ENCODE measurements at places on chromosomes 5 and 9.

DNA sequence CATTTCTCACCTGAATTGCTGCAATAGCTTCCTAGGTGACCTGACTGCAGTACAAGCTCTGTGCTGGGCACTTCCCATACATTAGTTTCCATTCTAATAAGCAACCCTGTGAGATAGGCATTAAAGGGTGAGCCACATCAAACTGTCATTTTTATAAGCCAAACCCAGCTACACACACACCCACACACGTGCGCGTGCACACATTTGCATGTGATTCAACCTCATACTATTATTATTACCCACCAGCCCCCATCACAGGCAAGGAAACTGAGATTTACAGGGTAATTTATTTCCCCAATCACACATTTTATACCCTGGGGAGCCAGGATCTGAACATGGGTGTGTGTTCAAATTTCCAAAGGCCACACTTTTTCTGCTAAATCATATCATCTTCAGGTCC is 93.6 kb downstream of the TTLL11 start:
- no peak for DNase-seq

- no peak for DNase-seq
Measured at GRCh38 chr5:42518595-42519221, 95.5 kb downstream of the GHR start.

DNA sequence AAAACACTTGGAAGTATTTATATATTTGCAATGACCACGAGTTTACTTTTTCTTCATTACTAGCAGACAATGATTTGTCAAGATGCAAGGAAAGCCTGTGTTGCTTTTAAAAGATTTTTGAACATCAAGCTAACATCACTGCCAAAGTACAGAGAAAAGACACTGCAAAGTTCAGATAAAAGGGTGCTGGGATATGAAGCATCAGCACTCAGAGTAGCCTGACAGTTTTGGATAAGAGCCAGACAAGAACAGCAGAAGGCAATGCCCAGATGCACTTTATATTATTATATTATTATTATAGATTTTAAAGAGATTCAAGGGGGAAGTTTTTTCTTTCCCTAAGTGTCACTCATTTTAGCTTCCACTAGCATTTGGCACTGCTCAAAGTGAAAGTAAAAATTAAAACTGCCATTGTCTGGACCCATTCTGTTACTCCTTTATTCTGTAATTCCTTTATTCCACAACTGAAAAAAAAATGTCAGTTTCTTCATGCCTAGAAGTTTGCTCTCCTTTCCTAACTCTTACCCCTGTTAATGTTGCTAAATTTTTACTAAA is 240.6 kb downstream of the EFNA5 start:
- DNase-seq = no peak

GRCh38 chr5:54956922-54957321 is 28.5 kb downstream of the ESM1 start:
- DNase-seq = no peak

DNA sequence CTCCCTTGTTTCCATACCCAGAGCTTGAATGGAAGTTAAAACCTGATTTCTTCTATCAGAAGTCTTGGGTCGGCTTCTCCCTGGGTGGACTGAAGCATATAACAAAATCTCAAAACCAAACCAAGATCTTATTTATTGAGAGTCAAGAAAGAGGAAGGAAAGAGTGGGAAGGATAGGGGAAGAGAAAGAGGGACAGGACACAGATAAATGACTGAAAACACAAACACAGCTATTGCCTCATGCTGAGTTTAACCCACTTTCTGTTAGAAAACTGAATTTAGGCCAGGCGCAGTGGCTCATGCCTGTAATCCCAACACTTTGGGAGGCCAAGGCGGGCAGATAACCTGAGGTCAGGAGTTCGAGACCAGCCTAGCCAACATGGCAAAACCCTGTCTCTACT is 92.9 kb downstream of the PALM2AKAP2 start:
- DNase-seq = no peak

DNA sequence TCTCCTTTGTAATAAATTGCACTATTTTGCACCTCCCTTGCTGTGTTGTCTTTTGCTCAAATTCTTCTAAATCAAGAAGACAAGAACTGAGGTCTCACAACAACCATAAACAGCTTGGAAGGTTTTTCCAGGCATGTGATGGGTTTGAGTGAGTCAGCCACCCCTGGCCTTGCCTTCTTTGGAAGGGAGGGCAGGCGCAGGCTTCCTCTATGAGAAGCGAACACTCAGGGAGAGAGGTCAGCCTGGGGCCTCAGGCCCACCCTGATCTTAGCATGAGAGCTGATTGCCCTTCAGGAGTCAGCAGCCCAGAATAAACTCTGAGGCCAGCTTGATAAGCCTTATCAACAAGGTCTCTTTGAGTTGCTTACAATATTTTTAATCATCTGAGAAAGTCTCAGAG is 31.6 kb downstream of the S1PR3 start:
- no peak for DNase-seq

DNA sequence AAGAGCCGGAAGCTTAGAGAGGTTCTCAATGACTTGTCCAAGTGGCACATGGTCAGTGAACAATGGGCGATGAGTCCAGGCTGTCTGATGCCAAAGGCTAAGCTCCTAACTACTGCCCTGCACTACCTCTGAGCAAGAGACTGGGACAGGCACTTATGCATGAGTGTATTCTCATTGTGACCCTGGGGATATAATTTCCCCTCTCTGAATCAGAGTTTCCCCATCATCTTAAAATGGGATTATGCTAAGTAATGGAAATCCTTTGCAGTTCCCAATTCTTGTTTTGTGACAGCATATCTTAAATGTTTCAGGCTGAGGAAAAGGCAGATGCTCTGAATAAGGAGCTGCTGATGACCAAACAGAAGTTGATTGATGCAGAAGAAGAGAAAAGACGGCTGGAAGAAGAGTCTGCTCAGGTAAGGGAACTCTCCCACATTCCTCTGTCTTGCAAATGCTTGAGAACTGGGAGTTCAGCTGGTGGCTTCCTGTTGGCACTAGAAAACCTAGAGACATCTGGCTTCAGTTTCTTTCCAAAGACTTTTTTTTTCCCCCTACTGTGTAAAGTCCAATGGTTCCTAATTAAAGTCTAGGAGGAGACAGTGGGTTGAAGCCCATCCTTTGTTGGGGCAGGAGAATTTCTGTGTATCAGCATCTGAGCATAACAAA is 64.1 kb downstream of the GPR21 start:
- no peak for DNase-seq

DNA sequence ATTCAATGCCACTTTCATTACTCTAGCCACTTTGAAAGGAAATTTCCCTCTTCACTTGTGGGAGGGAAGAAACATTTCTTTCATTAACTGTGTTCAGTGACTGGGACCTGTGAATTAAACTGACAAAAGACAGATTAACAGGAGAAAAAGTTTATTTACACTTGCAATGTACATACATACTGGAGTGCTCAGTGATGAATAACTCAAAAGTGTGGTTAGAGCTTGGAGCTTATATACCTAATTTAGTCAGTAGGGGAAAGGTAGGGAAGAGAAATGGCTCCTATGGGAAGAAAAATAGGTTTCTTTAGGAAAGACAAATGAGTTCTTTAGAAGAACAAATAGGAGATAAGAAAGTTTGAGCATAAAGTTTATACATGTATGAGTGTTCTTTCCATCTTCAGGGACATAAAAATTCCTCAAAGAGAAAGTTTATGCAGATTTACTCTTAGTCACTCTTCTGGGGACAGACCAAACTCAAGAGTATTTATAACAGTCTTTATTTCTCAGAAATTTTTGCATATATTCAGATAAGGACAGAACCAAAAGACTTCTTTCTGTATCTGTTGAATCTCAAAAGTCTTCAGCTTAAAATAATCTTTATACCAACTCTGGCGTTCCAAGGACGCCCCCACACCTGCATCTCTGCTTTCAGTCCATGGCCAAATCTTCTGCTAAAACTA is 120.0 kb upstream of the RAI14 start:
- no peak for DNase-seq

GRCh38 chr5:164358531-164359259 is 853.3 kb downstream of the MAT2B start:
- DNase-seq = no peak

- no peak for DNase-seq
Measured at GRCh38 chr5:91352831-91353695, 30.1 kb downstream of the ARRDC3 start.

DNA sequence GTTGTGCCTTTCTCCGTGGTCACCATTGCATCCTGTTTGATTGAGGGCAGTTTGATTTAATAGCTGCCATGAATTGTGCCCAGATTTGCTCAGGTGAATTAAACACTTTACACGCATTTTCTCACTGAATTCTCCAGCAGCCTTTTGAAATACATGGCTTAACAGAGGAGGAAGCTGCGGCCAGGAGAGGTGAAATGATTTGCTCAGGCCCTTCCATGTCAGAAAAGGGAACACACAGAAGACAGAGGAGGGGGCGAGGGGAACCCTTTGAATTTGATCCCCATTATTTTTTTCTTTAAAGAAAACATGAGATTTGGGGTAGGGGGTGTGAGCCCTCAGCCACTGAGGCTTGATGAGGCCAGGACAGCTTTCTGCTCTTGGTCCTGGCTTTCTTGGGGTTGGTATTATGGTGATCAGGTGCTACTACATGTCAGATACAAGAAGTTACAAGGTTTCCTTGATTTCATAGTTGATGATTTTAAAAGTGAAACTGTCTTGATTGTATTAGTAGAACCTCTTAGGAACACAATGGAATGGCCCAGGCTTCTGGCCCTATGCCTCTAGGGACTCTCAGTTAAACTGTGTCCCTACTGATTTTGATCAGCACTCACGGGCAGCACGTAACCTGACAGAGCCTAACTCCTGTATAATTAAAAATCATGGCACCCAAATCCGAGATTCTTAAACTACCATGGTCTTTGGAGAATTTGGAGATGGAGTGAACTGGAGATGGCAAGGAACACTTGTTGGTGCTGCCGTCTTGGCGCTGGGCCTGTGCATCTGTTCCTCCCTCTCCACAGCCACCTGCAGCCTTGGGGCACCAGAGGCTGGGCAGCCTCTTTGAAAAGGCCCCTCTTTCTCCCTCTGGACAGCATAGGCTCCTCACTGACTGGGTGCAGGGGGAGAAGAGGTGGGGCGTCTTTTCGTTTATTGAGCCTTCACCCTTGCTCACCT is 107.9 kb downstream of the TRIO start:
- no peak for DNase-seq

- no peak for DNase-seq
Measured at GRCh38 chr5:53031695-53032096, 42.5 kb downstream of the ITGA2 start.

- DNase-seq = no peak
Measured at GRCh38 chr9:29999645-30000044, 2384.8 kb upstream of the ACO1 start.

DNA sequence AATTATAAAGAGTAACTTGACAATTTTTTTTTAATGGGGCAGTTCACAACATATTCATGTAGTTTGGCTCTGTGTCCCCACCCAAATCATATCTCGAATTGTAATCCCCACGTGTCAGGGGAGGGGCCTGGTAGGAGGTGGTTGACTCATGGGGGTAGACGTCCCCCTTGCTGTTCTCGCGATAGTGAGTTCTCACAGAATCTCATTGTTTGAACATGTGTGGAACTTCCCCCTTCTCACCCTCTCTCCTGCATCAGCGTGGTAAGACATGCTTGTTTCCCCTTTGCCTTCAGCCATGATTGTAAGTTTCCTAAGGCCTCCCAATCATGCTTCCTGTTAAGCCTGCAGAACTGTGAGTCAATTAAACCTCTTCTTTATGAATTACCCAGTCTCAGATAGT is 40.7 kb downstream of the FBXW11 start:
- DNase-seq = no peak

DNA sequence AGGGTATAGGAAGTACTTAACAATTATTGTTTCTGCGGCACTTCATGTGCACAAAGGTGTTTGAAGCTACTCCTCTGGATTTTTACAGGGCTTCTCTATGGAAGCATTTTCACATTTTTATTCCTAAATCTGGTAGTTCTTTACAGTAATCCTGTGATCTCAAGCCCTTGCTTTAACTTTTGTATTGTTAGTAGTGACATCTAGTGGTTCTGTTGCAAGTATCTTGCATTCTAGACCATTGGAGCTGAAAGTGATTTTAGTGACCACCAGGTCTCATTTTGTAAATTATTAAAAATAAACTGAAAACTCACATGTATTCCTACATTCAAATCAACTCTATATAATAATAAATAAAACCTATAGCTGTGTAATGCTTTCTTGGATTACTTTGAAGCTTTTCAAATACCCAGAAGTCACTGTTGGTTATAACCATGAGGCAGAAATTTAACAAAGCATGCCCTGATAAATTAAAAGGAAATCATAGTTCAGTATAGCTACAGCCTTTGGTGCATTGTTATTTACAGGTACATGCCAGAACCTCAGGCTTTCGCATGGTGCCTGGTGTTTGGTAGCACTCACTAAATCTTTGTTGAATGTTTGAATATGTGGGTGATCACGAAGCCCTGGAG is 18.9 kb downstream of the RPS23 start:
- no peak for DNase-seq

DNA sequence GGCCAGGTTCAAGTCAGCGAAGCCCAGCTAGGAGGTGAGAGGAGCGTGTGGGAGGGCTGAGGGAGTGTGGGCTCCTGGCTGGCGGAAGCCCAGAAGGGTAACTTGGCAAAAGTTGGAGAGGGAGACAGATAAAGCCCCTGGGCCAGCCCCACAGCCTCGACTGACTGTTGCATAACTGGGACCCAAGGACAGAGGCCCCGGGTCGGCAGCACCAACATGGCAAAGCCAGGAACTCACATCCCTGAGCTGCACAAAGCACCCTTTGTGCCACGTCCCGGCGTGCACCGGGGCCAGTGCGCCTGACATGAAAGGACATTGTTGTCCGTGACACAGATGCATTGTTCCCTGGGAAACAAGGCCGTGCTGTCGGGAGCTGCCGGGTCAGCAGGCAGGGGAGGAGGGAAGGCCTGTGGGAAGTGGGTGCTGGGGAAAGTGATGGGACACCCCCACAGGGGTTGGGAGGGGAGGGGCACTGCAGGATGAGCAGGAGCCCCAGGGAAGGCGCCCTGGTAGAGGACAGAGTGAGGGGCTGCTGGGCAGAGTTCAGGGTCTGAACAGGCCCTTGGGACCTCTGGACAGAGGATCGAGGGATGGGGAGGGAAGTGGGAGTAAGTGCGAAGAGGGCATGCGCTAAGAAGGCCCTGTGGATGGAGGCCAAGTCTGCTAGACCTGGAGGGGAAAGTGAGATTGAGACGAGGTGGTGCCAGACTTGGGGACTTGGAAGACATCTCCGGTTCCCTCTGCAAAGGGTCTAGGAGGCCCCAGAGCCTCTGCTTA is 13.0 kb upstream of the DPM2 start:
- no peak for DNase-seq

- no peak for DNase-seq
Measured at GRCh38 chr5:114418176-114419066, 56.6 kb downstream of the KCNN2 start.

GRCh38 chr5:150540615-150541396 is 32.9 kb downstream of the NDST1 start:
- DNase-seq = no peak

DNA sequence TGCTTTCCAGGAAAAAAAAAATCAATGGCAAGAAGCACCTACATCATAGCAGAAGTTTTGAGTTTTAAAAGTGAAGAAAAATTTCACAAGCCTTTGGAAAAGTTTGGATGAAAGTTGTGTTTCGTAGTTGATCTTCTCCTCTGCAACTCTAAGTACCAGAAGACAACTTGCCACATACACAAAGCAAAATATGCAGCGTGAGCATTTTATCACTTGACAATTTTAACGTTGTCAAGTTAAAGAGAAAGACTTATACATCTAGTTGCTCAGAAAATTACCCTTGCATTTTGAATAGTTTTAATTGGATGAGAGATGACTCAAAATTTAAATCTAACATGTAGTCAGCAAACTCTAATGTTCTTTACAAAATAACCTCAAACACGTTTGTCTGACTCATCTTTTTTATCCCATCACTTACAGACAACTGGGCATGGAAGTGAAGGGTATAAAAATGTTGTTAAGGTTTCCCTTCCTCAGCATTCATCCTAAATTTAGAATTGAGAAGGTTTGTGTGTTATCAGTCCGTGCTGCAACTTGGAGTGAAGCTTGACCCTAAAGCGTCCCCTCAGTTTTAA is 213.4 kb downstream of the MARCHF11 start:
- DNase-seq = no peak
